ENCODE measurements at places on chromosomes 5 and 9.

DNA sequence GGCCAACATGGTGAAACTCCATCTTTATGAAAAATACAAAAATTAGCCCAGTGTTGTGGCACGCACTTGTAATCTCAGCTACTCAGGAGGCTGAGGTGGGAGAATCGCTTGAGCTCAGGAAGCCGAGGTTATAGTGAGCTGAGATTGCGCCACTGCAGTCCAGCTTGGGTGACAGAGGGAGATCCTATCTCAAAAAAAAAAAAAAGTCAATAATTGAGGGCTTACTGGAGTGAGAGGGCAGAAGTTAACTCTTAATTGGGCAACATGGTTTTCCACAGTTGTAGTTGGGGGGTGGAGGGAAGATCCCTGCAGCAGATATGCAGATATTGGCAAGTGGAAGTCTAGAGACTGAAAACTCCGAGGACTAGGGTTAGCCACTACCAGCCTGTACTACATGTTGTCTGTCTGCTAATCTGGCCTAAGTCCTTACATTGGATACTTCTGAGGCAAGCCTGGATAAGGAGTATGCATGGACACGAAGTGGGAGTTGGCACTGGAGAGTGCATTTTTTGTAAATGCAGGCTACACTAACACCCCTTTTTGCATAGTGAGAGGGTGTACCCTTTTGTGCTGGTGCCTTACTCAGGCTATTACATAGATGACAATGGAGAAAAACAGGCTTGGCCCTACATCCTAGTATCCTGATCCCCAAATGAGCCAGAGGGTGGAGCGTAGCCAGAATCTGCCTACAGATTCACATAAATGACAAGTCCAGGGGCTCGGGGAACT is 89.0 kb upstream of the NIPBL start:
- no peak for DNase-seq

DNA sequence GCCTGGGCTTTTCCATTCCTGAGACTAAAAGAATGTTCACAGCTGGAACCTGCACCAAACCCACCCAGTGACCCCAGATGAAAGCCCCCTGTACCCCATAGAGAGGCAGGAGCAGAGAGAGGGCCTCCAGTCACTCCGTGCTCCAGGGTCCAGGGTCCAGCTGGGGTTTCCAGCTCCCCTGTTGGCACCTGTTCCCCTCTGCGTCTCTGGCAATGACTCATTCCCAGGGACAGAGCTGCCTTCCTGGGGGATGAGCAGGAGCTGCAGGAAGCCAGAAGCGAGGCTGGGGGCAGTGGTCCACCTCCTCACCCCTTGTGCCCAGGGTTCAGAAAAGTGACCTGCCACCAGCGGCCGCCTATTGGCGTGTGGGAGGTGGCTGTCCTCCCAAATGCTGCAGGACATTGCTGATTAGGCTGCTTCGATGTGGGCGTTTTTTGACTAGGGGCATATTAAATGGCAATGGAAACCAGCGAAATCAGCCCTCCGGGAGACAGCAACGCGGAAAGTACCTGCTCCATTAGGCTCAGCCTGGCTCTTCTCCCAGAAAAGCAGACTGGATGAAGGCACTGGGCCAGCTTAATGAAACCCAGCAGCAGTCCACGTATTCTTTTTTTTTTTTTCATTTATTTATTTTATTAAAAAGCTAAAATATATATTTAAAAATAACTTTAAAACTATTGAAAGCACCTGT is 97.4 kb downstream of the DAP start:
- DNase-seq: peak; percentile 84

- no peak for DNase-seq
Observed at GRCh38 chr9:114823441-114823840, 17.6 kb upstream of the TNFSF15 start.

DNA sequence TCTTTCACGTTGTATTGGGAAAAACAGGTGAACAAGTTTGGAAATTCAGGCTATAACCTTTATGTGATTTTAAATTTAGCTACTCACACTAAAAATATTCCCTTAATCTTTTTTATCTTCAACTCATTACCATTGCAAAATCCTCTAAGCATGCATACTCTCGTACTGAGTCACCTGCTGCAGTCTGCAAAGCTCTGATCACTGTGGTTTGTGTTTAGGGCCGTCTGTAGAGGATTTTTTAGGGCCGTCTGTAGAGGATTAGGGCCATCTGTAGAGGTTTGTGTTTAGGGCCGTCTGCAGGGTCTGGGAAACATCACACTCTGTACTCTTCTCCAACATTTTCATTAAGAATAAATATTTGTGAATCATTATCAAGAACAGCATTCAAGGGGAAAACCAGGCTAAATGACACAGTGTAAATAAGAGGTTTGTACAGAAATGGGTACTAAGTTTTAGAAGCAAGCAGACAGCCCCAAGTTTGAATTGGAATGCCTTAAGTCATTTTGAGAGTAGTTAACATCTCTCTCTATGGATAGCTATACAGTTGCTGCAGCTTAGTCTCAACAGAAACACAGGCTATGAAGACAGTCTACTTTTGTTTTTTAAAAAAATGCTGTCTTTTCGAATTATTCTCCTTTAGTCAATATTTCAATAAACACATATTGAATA is 155.0 kb upstream of the TSLP start:
- DNase-seq: no peak

DNA sequence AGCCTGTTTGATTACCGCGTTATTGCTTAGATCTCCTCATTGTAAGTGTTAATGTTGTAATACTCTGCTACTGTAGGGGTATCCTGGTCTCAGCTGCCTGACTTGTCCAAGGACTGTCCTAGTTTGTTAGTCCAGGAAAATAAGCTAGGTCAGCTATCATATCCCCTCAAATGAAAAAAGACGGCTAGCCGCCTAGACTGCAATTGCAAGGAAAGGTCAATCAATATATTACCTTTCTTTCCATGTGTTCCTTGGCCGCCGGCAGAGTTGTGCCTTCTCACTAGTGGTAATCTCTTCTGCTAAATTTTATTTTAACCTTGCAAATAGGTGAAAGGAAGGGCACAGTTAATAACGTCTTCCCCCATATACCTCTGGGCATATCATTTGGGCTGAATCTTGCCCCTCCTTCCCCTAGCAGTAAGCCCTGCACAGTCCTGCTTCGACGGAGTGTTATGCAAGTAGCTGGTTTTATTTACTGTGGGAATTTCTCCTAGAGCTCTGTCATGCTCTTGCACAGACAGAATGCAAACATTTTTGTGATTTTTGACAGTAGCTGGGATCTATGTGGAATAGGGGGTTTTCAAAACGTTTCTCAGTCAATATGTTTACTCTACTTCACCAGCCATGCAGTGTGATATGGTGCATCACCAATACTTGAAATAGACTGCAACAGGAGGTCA is 288.5 kb downstream of the MAST4 start:
- no peak for DNase-seq

Measured in NCI-H1092 (cell line).